Right ventricle myocardium superior (tissue), 1 donor: ENCODE measurements at places on chromosomes 2 and 18. TPM values are rescaled to one million over a fixed set of nuclear protein-coding genes. Genes with fewer than 3 reads are reported as not detected.

Gene EML6
- total RNA-seq: 0.56 TPM

DNA sequence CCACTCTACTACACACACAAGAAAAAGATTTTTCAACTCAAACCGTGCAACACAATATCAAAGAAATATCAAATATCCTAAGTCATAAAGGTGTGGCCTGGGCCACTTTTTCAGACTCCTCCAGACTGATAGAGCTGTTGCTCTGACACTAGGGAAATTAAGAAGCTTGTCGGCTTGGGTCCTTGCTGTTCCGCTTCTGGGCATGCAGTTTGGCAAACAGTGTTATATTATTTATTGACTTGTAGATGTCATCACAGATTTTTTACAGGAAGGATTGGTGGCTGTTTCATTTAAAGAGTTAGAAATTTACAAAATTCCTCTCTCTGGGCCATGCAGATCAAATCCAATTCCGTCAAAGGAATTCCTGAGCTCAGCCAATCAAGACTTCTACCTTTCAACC, 98.3 kb upstream of the MSH2 start:
- no peak for DNase-seq

Gene BCL2
- total RNA-seq: 9.0 TPM

- no peak for DNase-seq
Measured at GRCh38 chr2:11850082-11850481, 103.7 kb downstream of the LPIN1 start.

- DNase-seq: no peak
Measured at GRCh38 chr2:157792335-157793052, 83.6 kb downstream of the ACVR1 start.

Gene PTPRN
- total RNA-seq: not detected

- DNase-seq: peak; percentile 54
Measured at GRCh38 chr2:148926981-148927401, 52.0 kb downstream of the KIF5C start.
